ENCODE measurements at places on chromosomes 7 and 10.
A peak's percentile ranks its signal among the peaks of the same experiment; 100 is the strongest.

- DNase-seq, result no peak
These were observed 1019.6 kb upstream of the SORCS1 start for GRCh38 chr10:108184114-108184513.

DNA sequence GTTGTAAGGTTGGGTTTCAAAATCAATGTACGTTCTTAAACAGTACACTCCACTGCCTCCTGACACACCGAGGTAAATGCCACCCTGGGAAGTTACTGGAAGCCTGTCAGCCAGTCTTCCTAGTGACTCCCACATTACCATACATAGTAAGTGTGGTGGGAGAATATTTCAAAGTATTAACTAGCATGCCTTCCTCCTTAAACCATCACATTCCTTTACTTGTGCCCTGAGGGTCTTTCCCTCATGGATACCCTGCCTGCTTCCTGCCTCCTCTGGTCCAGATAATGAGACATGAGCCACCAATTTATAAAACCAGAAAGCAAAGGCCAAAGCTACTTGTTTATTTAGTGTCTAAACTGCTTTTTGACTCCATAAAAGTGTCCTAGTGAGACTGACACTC lies 23.3 kb upstream of the SORCS3 start:
- peak; percentile 12 for DNase-seq

DNA sequence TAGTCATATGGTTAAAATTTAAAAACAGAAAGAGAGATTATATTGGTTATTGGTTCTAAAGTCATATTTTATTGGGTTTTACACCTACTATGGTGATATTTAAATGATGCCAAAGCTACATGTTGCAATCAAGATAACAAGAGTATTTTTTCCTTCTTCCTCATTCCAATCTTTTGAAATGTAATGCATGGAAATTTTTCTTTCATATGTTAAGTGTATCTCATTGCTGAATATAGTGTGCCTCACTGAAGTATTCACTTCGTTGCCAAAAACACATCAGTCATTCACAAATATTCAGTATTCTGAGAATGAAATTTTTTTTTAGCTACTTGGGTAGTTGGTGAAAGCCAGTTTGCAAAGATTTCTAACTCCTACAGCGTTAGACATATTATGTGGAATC lies 19.5 kb downstream of the HDAC9 start:
- DNase-seq, result no peak

- no peak for DNase-seq
These were observed 38.9 kb upstream of the AMPH start for GRCh38 chr7:38669965-38670520.

GRCh38 chr7:741191-741671 lies 14.2 kb upstream of the PRKAR1B start:
- DNase-seq, result no peak

DNA sequence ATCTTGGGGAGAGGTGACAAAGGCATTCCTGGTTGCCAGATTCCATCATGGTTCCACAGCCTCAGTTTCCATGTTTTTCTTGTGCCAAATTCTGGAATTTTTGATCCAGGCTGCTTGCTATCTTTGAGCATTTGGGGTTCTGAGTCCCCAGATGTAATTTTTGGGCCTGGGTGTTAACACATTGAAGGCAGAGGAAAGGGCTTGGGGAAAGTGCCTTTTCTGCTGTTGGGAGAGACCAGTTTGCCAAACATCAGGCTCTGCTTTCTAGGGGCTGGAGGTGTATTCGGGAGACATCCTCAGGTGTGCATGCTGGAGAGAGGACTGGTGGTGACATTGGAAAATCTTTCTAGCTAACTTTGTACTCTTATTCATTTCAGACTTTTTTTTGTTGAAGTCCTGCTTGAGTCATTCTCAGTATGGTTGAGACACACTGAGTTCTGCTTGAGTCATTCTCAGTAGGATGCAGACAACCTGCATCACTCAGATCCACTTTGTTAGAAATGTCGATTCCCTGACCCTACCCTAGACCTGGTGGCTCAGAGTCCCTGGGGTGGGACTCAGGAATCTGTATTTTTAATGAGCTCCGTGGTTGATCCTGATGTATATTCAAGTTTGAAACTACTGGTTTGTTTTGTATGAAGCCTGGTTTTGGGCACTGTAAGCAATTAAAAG lies 101.0 kb downstream of the LRMDA start:
- DNase-seq, result no peak

DNA sequence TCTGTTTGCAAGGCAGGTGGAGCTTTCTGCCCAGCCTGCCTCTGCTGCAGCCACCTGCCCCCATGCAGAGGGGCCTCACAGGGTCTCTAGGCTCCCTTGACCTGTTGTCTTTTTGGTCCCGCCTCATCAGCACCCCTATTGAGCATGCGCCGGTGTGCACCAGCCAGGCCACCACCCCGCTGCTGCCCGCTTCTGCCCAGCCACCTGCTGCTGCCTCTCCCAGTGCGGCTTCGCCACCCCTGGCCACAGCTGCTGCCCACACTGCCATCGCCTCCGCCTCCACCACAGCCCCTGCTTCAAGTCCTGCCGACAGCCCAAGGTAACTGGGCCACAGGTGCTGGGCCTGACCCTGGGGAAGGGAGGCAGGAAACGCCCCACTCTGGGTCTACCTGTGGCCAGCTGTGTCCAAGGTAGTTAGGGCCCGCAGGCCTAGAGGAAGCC lies 38.1 kb downstream of the LDB3 start:
- DNase-seq, result no peak

DNA sequence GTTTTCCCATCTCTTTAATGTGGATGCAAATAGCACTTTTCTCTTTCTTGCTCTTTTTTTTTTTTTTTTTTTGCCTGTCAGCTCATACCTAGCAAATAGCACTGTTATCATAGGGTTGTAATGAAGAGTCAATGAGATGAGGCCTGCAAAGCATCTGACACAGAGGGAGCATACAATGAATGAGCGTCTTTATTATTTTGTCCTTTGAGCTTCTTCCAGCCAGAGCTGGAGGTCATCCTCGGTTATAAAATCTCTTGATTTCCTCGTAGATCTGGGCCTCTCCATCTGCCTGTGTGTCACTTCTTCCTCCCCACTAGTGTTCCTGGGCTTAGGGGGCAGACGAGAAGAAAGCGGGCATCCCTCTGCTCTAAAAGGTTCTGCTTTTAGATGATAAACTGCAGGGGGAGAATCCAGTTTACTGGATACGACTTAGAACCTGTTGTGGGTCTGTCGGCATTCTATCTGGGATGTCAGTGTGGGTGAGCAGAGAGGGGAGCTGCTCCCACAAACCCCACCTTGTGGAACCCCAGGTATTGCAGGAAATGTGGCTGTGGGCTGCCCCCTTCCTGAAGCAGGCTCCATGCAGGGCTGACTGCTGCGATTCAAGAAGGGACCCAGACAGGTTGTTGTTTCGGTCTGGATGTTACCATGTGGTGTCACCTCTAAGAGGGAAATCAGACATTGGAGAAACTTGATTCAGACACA lies 135.8 kb upstream of the GPR26 start:
- no peak for DNase-seq

DNA sequence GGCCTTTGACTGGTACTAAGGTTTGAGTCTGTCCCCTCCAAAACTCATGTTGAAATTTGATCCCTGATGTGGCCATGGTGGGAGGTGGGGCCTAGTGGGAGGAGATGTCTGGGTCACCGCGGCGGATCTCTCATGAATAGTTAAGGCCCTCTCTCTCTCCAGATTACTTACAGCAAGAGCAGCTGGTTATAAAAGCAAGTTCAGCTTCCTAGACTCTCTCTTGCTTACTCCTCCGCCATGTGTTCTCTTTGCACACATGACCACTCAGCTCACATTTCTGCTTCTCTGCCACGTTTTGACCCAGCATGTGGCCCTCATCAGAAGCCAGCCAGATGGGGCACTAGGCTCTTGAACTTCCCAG lies 29.9 kb upstream of the ZMIZ1 start:
- peak; percentile 77 for DNase-seq

DNA sequence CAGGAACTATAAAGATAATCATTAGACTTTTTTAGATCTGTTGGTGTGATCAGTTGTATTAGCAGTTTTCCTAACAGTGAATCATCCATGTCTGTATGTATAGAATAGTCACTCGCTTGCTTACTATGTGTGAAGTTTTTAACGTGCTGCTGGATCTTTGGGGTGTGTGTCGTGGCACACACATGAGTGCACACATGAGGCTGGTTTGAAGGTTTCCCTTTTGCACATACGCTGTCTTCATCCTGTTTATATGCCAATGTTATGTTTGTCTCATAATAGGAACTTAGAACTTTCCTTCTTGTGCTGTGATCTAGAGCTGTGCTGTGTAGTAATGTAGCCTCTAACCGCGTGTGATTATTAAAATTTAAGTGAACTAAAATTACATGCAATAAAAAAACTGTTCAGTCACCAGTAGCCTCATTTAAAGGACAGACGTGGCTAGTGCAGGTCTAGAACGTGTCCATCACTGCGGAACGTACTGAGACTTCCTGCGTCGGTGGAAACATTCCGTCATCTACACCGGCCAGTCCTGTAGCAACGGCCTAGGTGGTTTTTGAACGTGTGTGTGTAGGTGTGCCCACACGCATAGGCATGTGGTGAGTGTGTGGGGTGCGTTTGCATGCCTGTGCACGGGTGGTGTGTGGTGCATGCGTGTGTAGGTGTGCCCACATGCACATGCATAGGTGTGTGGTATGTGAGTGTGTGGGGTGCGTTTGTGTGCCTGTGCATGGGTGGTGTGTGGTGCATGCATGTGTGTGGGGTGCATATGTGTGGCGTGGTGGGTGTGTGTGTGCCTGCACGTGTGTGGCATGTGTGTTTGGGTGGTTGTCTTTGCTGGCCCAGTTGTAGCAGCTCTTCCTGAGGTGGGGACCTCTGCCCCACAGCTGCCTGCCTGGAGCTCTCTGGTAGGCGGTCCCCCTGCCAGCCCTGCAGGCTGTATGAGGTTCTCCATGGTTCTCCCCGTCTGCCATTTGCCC lies 56.6 kb downstream of the INPP5A start:
- no peak for DNase-seq

- no peak for DNase-seq
These were observed 37.8 kb upstream of the SHH start for GRCh38 chr7:155850001-155850436.

DNA sequence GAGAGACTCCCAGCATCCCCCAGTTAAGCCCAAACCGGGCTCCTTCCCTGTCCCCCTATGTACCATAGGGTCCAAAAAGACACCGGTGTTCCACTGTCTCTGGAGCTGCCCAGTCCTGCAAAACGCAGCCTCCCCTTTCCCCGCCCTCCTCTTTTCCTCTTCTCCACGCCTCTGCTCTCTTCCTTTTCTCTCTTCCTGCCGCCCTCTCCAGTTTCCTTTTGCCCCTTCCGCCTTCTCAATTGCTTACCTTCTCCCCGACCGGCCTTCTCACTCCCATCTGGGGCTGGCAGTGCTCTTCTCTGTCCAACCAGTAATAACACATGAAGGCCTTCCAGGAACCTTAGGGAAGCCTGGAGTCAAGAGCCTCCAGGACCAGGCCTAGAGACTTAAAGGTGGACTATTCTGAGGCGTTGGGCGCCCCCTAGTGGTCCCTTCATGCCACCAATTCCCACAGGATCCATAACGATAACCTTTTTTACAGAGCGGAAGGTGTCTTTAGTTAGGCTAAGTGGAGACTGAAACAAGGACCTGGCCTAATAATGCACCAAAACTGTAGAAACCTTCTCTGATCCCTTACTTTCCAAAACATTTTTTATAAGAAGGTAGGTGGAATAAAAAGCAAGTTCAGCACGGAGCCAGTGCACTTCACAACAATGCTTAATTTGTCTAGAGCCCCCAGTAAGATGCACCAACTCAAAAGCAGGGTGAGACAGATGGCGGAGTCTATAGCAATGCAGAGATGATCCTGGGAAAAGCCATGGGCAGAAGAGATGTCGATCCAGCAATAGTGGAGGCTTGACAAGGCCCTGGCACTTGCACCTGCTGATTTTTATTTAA lies 27.2 kb upstream of the MSRB2 start:
- DNase-seq, result peak; percentile 91

DNA sequence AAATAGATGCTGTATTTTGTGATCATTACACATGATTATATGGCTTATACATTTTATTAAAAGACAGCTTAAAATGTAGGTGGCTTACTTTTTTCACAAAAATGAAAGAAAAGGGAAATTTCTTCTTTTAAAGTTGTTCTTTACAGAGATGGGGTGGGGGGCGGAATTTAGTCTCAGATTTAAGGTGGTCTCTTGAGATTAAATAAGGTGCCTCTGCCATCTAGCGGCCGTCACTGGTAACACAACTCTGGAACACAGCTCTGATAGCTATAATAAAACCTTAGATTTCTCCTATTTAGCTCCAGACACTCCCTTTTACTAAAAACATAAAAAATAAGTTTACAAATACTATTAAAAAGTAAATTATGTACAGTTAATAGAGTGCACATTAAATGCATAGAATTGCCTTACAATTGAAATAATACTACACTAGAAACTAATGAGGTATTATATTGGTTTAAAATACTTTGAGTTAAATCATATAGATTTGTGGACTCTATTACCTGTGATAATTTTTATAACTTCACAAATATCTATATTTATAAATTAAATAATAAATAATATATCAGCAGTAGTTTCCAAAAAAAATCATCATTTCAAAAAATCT lies 210.9 kb downstream of the DGKB start:
- peak; percentile 16 for DNase-seq

GRCh38 chr10:74543276-74543675 lies 283.1 kb upstream of the KAT6B start:
- DNase-seq, result no peak

- DNase-seq, result no peak
These were observed 119.0 kb downstream of the CREB5 start for GRCh38 chr7:28531291-28531690.

DNA sequence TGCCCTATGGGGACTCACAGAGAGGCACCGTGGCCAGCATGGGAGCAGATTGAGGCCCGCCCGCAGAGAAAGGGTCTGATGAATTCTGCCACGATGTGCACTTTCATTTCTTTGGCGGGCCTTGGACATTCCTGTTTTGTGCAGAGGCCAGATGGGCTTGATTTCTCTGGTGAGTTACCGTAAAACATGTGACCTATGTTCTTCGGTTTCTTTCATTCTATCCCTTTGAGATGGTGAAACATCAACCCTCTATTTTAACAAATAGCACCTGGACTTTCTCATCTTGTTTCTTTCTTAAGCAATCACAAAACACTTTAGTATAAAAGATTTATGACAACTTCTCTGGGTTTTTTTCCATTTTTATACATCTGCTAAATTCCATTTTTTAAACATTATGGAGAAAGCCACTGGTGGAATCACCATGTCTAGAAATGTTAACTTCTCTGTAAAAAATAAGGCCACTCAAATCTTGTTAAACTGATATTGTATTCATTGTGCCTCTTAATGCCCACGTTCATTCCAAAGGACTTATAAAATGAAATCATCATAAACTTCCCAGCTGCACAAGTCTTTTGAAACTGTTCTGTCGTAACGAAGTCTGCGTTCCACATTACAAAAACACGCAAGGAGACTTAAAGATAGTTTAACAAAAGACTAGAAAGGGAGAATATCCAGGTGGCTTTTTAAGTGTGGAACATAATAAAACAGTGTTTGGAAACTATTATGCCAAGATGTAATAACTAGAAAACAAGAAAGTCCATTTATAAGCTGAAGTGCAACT lies 21.4 kb upstream of the ODAD2 start:
- DNase-seq, result no peak

GRCh38 chr7:23471106-23471859 lies 992 bp upstream of the IGF2BP3 start:
- peak; percentile 91 for DNase-seq

GRCh38 chr10:110190170-110190569 lies 17.2 kb upstream of the MXI1 start:
- DNase-seq, result no peak
